ENCODE measurements at places on chromosomes 2 and 18.
A peak's percentile ranks its signal among the peaks of the same experiment; 100 is the strongest.

GRCh38 chr2:9980520-9980919 lies 29.0 kb downstream of the GRHL1 start:
- no peak for DNase-seq

DNA sequence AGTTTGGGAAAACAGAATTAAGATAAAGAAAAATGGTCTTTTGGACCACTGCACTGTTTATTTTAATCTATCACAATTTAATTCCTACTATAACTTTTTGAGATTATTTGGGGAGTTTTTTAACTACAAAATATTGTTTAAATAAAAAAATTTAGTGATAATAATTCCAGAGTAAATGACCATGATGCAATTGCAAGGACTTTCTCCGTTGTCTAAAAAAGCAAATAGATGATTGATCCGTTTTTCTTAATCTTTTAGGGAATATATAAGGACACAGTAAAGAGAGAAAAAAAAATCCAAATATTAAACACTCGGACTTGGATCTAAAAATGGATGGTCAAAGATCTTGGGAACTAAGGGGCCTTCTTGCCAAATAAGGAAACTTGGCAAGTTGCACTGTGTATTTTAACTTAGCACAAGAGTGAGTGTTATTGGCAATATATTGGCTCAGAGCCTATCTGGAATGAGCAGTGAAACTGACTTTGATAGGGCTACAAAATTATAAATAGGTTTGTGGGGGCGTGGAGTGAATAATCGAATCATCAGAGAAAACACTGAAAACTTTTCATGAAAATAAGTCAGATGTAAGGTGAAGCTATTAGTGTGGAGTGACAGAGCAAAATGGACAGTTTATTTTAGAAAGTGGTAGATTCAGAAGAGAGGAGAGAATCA lies 2.0 kb downstream of the MAP3K20 start:
- no peak for DNase-seq

DNA sequence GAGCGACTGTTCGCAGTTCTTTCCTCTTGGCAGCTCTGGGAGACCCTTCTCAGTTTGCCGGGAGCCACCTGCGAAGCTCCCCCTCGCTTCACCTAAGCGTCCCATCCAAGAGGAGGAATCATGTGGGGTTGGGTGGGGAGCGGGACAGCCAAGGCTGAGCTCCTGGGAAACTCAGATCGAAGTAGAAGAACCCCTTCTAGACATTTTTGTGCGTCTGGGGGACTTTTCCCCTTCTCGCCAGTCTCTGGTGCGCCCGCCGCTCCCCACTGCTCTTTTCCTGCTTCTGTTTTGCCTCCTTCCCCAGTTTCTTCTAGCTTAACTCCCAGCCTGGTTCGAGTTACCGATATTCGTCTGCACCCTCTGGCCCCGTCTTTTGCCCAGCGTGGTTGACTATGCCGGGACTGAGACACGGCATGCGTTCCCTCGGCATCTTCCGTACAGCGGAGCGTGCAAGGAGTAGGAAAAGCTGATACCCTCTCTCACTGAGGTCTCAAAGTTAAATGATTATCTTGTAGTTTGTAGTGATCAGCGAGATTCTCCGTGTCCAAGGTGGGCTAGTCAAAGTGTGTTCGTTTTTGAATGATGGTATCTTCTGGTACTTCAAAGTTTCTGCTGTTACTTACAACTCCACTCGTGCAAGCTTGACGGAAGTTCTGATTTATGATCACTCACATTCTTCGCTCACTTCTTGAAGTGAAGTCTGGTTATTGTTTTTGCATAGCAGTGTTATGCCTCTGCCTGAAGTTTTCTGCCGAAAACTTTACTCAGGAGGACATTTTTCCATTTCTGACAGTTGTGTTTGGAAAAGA lies 664 bp downstream of the CAMKMT start:
- DNase-seq = peak; percentile 25

- DNase-seq = no peak
Observed at GRCh38 chr18:46334868-46335281, 230.7 kb downstream of the HAUS1 start.

All from naive thymus-derived CD4-positive, alpha-beta T cell (primary cell).